IMR-90 (cell line): ENCODE measurements at places on chromosomes 6 and 20. TPM values are rescaled to one million over a fixed set of nuclear protein-coding genes. Genes with fewer than 3 reads are reported as not detected.
A peak's percentile ranks its signal among the peaks of the same experiment; 100 is the strongest.

DNA sequence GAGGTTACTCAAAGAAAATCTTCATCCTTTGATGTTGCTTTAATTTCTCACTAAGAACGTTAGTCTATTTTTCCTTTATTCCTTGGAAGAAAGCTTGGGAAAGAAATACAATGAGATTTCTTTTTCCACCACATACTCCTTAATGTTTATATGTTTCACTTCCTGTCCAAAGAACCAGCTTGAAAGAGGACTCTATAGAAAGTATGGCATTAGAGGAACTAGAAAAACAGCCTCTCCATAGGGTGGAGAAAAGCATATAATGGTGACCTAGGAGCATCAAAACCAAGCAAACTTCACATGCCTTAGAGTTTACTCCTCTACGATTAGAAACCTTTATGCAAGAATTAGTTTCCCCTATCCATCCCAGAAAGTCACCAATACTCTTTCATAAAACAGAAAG is 131.1 kb downstream of the OPRM1 start:
- DNase-seq = no peak

- peak; percentile 57 for DNase-seq
These were observed 55.1 kb downstream of the MYLK4 start for GRCh38 chr6:2695454-2696095.

- peak; percentile 22 for DNase-seq
These were observed 37.7 kb upstream of the SLC4A11 start for GRCh38 chr20:3276680-3277015.

The SNAI1 gene
- 0.54 and 0.83 TPM in 2 replicates for total RNA-seq

The DLL1 gene
- under 0.01 TPM in 2 replicates for total RNA-seq
